Fibroblast of lung (primary cell): ENCODE measurements at places on chromosomes 3 and 15. TPM values are rescaled to one million over a fixed set of nuclear protein-coding genes. Genes with fewer than 3 reads are reported as not detected.
A peak's percentile ranks its signal among the peaks of the same experiment; 100 is the strongest.

GRCh38 chr3:147797095-147797494 lies 387.9 kb downstream of the ZIC1 start:
- DNase-seq = peak; percentile 7

The ABHD2 gene
- total RNA-seq = 42.9 and 84.9 TPM in 2 replicates

GRCh38 chr3:29214009-29214658 lies 66.7 kb upstream of the RBMS3 start:
- no peak for DNase-seq

DNA sequence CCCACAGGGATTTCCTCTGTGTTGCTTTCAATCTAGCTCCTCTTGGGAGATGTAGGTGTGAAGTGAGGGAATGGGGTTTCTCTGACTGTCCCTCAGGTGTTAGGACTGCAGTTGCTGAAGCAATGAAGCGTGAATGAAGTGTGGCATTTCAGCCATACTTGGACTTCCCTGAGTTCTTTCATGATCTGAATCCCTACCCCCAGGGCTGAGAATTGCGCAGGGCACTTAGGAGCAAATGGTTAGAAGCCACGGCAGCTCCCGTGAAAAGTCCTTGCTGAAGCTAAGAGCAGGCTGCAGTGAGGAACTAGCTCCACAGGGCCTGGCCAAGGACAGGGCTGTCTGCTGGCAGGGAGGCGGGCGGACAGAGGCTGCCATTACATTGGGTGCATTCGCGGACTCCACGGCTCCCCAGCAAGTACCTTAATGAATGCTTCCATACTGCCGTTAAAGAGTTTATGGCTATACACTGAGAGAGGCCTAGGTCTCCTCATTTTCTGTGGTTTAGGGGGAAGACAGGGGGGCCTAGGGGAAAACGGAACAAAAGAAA lies 69.0 kb upstream of the RAD18 start:
- DNase-seq = no peak

DNA sequence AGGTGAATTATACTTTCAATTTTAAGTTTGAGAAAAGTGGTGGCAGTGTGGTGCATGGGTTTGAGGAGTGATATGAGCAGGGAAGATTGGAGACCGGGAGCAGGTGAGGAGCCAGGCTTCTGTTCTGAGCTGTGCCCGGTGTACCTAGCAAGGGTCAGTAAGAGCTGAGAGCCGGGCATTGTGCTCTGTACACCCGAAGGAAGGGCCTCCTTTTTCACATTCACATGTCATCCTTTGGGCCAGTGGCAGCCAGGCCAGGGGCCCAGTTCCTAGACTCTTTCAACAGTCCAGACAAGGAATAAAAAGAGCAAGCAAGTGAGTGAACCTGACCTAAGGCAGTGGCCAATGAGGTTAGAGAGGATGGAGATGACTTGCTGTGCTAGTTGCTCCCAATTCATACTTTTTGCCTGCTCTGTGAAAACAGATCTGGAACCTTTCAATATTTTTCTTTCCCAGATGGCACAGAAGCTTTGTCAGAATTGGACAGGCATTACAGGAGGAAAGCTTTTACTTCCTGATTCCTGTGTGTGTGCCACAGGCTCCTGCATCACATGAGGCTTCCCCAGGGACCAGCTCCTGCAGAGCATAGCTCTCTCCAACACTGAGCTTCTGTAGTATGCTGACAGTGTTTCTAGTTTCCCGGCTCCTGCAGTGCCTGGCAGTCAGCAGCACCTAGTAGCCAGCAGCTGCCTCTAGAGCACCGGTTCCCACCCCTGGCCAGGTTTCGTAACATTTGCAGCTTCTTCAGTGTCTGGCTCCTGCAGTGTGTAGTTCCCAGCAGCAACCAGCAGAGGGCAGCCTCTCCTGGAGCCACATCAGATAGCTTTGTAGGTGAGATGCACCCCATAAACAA lies 5.3 kb upstream of the TRA2B start:
- DNase-seq = peak; percentile 57
